NCI-H1436 treated with DMSO at 0.1 percent for 48 hours (cell line): ENCODE measurements at places on chromosomes 6 and 20.
A peak's percentile ranks its signal among the peaks of the same experiment; 100 is the strongest.

DNA sequence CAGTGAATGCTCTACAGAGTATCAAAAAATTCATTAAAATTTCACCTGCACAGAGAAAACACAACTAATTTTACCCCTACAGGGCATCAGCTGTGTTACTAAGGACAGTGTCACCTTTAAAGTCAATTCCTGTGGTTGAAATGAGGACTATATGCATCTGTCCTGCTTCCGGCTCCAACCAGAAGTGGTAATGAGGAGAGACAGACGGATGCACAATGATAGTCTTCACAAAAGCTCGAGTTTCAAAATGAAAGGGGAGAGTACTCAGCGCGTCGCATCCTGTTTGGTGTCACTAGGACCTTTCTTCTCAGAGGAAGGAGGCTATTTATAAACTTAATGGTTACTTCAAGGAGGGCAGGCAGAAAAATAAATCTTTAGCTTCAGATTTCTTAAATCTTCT, 86.5 kb downstream of the LYRM4 start:
- DNase-seq, result no peak

DNA sequence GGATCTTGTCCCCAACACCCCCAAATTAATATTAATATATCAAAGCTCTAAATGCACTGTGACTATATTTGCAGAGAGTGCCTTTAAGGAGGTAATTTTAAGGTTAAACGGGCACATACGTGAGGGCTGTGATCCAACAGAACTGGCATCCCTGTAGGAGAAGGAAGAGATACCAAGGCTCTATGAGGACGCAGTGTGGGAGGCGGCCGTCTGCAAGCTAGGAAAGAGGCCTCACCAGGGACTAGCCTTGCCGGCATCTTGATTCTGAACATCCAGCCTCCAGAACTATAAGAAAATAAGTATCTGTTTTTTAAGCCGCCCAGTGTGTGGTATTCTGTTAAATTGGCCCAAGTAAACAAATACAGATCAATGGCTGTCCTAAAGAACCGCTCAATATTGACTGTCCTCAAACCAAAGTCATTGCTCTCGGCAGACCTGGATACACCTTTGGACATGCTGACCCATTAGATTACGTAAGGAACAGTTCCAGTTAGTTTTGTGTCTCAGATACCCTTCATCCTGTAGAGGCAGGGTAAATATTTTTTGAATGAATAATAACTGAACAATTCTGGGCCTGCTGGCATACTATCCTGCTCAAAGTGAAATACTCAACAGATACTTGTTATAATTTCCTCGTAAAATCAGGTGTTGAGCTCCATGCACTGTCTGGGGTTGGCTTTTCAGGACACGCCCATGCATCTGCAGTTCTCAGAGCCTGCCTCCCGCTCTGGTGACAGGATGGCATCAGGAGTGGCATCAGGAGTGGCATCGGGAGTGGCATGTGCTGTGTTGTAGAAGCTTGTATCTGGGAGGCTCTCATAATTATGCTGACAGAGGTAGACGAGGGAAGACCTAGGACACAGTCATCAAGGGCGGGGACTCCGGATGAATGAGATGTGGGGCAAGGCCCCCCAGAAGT, 6.3 kb downstream of the PRR18 start:
- DNase-seq, result no peak

GRCh38 chr6:2916158-2916925, 13.2 kb upstream of the SERPINB9 start:
- no peak for DNase-seq

GRCh38 chr6:104229057-104229456, 630.7 kb downstream of the HACE1 start:
- DNase-seq, result no peak

DNA sequence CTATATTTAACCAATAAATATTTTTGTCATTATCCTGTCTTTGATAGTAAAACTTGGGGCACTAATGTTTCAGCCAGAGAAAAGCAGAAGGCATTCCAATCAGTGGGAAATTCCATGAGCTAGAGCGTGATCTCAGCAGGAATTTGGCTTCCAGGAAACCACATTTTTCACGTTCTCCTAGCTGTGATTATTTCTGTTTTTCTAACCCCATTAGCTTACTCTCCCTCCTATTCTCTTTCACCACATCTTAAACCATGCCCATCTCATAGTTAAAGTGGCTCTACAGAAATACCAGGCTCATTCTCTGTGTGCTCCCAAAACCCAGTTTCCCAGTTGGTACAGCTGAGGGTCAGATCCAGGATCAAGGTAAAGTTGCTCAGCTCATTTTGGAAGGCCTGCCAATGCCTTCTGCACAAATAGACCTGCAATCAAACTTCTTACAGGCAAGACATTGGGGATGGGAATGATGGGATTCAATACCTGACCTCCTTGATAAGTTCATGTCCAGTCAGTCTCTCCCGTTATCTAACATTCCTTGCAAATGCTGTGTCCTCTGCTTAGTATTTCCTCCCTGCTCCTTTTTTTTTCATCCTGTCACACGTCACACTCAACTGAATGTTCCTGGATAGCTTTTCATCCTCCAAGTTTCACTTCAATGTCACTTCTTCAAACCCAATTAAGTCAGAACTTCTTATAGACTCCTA, 33.1 kb upstream of the TMEM30A start:
- DNase-seq, result no peak

DNA sequence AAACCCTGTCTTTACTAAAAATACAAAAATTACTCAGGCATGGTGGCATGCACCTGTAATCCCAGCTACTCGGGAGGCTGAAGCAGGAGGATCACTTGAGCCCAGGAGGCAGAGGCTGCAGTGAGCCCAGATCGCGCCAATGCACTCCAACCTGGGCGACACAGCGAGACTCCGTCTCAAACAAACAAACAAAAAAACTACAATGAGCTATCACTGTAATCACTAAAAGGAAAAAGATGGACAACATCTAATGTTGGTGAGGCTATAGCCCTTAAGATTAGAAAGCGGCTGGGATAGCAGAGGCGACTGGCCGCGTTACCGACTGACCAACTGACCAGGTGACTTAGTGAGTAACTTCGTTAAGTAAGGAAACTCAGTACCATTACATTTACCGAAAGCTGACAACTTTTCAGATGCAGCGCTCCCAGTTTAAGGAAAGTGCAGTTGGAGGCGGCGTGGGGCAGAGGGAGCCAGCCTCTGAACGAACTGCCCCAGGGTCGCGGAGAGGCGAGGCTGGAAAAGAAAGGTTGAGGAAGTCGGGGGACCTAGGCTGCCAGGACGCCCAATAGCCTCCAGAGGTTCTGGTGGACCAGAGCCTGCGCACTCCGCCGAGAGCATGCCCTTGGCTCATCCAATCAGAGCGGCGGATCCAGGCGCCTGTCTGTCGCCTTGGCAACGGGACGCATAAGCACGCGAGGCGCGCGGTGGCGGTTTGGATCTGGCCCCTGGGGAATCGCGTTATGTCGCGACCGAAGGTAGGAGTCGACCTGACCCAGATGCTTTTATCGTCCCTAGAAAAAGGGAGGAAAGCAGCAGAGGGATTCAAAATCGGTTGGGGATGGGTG, 8.9 kb downstream of the TTLL9 start:
- peak; percentile 63 for DNase-seq

DNA sequence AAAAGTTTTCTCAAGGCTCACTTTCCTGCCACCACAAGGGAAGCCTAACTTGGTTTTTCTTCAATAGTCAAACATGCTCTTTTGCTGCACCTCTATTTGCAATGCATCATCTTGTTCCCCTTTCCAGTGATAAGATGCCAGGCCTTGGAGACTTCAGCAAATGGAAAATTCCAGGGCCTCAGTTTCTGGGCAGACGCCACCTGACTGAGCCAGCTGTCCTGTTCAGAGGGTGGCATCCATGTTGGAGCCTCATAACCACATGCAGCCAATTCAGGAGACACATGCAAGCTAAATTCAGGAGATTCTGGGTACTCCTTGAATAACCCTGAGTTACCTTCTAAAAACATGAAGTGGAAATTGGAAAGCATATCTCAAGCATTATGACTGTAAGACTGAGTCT, 285.6 kb upstream of the RNF24 start:
- DNase-seq, result no peak

GRCh38 chr6:88982720-88983119, 19.3 kb upstream of the RNGTT start:
- DNase-seq, result peak; percentile 47
